HFF-Myc (cell line): ENCODE measurements at places on chromosomes 1 and 21.

- no peak for DNase-seq
Observed at GRCh38 chr1:169327875-169328274, 39.7 kb downstream of the NME7 start.

DNA sequence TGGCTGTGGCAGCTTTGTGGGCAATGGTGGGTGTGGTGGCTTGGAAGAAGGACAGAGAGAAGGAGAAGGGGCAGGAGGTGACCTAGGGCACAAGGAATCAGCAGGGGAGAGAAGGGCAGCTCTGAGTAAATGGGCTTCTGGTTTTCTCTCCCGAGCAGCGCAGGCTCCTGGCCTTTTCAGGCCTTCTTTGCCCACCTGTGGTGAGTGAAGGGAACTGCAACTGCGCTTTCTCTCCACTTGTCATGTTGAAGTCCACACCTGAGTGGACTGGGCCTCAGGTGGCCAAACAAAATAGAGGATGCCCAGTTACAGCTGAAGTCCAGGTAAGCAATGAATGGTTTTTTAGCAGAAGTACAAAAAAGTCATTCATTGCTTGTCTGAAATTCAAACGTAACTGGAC is 29.4 kb upstream of the KCNA10 start:
- DNase-seq: no peak

DNA sequence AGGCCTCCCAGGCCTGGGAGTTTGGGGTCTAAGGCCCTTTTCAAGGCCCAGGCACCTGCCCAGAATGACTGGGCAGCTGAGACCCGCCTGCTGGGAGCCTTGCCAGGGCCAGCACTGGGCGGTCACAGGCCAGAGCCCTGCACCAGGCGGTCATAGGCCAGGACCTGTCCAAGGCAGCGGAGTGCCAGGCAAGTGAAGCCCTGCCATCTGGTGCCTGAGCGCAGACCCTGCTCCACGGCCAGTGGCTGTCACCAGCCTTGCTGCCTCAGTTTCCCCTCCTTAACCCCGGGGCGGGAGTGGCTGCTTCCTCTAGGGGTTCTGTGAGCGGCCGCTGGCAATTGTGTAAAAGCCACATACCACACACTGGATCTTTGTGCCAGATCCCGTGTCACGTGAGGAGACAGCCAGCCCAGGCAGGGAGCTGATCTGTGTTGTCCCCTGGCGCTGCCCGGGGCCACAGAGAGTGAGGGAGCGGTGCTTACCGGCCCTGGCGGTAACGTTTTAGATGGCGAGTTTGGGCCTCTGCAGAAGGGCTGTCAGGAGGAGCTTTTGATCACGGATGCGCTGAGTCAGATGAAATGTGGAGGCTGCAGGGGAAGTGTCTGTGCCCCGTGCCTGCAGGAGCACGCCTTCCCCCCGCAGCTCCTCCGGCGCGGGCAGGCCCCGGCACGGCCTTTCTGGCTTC is 4.6 kb downstream of the COL18A1 start:
- no peak for DNase-seq

GRCh38 chr1:101008229-101008834 is 17.3 kb downstream of the DPH5 start:
- no peak for DNase-seq

GRCh38 chr1:91398291-91398690 is 6.3 kb downstream of the HFM1 start:
- no peak for DNase-seq

- DNase-seq: no peak
Observed at GRCh38 chr1:197799271-197799670, 24.0 kb upstream of the DENND1B start.

- no peak for DNase-seq
Observed at GRCh38 chr1:234835239-234835638, 225.3 kb upstream of the IRF2BP2 start.

DNA sequence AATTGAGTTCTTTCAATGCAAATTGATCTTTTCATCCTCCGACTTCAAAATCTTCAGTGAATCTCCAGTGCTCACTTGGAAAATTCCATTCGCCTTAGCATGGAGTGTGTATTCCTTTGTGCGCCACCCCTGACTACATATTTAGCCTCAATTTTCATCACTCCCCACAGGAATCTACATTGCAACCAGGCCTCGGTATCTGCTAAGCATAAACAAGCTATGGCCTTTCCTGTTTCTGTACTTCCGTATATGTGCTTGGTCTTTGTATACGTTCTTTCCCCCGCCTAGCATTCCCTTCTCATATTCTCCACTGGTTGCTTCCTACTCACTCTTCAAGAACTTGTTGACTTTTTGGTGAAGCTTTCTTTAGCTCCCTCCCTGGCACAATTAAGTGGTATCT is 470.8 kb downstream of the LMO4 start:
- DNase-seq: no peak

GRCh38 chr1:92754000-92754718 is 30.7 kb downstream of the EVI5 start:
- DNase-seq: peak; percentile 81

- DNase-seq: no peak
Observed at GRCh38 chr1:84370266-84370665, 28.0 kb upstream of the DNASE2B start.

DNA sequence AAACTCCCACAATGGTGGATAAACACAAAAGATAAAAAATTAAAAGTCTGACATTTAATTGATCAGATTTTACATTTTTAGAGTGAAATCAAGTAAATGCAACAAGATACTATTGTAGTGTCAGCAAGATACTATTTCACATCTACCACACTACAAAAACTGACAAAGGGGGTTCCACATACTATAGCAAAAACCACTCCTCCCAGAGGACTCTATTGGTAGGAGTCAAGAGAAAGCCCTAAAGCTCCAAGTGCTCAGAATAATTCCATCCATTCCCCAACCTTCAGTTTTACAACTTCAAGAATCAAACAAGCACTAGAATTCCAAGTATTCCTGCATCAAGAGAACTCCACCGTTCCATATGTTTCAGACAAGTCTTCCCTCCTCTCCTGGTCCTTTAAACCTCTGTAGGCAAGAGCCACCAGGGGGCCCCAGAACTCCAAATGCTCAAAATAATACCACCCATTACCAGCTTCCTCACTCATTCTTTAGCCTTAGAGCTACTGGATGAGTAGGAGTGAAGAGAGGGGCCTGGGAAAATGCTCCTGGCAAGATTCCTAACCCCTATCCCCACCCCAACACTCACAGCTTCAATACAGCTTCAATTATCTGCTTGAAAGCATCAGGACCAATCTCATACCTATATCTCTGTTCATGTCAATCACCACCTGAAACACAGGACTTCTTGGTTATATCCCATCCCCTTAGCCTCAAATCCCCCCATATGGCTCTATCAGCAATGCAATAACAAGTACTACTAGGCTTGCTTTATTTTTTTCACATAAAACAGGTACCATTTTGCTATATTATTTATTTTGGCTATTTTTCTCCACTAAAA is 9.9 kb downstream of the TOR1AIP2 start:
- no peak for DNase-seq

- no peak for DNase-seq
Observed at GRCh38 chr1:160214481-160215140, 9.4 kb downstream of the PEA15 start.

- DNase-seq: no peak
Observed at GRCh38 chr1:183733715-183734114, 71.2 kb upstream of the RGL1 start.

DNA sequence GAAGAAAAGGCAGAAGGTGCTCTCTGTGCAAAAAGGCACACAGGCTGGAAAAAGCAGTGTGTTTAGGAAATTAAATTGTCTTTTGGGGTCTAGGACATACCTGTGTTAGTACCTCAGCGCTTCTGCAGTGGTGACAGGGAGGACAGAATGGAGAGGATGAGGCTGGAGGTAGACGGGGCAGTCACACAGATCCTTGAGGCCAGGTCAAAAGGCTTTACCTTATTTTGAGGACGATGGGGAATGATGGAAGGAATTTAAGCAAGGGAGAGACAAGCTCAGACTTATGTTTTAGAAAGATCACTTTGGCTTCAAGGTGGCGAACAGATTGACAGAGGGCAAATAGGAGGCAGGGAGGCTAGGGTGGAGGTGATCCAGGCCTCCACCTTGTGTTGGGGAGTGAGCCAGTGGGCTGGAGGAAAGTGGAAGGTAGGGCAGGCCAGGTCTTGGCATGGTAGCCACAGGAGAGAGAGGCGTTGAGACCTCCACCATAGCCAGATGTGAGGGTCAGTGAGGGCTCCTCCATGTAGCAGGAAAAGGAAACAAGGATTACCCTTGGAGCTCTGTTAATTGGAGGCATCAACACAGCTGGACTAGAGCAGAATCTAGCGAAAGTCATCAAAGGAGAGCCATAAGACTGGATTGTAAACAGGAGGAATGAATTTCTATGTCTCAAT is 4.2 kb downstream of the CYP4B1 start:
- no peak for DNase-seq

DNA sequence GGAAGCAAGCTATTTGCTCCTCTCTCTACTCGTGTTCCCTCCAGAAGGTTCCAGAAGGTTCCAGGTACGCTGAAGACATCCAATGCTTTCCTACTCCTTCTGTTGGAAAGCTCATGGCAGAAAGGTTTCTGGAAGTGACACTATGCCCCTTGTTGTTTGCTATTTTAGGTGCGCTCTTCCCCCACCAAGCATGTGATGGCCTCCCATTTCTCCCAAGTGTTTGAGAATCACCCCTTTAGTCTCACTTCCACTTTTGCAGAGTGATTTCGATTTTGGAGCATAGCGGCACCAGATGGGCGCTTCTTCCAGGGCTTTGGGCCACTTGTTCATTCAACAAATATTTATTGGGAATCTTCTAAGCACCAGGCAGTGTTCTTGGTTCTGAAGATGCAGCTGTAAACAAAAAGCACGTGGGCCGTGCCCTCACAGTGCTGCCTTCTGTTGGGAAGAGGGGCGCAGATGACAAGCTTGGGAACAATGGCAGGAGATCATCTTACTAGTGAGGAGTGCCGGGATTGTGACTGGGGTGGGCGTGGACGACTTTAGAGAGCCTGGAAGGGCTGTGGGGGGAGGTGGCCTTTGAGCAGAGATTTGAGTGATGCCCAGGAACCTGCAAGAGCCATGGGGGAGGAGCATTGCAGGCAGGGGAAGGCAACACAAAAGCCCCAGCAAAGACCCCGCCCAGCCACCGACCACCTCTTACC is 43.0 kb upstream of the TARDBP start:
- DNase-seq: no peak

GRCh38 chr1:165173818-165174217 is 182.7 kb downstream of the LMX1A start:
- DNase-seq: no peak

GRCh38 chr1:4965346-4966075 is 311.1 kb downstream of the AJAP1 start:
- DNase-seq: no peak

DNA sequence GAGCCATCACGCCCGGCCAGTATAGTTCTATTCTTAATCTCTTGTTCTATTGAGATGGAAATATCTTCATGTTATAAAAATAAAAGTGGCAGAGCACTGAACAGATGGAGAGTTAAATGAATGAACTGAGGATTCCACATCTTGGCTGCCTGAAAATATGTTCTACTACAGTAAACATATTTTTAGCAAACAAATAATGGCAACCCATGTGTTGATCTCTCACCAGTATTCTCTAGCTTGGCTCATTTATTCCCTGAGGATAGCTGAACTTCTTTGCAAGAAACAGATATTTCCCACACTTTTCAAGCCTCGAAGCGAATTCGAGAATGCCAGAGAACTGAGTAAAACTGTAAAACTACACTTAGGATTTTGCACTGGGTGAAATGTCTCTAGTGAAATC is 58.9 kb downstream of the DIRAS3 start:
- DNase-seq: no peak

- no peak for DNase-seq
Observed at GRCh38 chr1:145730900-145731299, 11.6 kb downstream of the CD160 start.

DNA sequence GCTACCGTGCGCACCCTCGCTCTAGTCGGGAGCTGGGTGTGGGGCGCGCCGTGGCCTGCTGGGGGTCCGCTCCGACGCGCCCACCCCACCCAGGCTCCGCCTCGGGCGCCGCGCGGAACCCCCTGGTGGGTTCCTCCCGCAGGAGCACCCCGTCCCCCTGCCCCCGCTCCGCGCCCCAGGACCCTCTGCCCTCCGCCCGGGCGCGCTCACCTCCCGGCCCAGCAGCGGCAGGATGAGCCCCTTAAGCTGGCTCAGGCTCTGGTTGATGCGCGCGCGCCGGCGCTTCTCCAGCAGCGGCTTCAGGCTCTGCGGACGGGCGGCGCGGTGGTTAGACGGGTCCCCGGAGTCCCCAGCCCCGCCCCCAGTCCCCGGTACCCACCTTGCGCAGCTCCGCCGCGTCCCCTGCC is 319 bp downstream of the HES2 start:
- DNase-seq: no peak

- DNase-seq: no peak
Observed at GRCh38 chr21:40041446-40041845, 174.2 kb downstream of the PCP4 start.

GRCh38 chr1:210347112-210347511 is 18.4 kb downstream of the HHAT start:
- no peak for DNase-seq

- DNase-seq: no peak
Observed at GRCh38 chr1:180248731-180249681, 18.9 kb downstream of the LHX4 start.

DNA sequence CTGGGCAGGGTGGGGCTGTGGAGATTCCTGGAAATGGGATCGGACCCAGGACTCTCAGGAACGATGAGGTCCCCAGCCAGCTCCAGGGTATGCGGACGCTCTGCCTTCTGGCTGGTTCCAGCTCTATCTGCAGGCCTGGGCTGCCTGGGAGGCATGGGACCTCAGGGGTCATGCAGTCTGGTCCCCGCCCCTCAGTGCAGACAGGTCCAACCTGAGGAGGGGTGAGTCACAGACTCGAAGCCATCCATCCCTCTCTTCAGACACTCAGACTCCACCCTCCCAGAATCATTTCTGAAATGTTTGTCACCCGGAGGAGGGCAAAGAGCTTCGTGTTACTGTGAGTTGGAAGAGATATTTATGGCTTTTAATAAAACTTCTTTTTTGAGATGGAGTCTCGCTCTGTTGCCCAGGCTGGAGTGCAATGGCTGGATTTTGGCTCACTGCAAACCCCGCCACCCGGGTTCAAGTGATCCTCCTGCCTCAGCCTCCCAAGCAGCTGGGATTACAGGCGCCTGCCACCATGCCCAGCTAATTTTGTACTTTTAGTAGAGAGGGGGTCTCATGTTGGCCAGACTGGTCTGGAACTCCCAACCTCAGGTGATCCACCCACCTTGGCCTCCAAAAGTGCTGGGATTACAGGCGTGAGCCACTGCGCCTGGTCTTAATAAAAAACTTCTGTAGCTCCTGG is 5.9 kb upstream of the MYOM3 start:
- no peak for DNase-seq

DNA sequence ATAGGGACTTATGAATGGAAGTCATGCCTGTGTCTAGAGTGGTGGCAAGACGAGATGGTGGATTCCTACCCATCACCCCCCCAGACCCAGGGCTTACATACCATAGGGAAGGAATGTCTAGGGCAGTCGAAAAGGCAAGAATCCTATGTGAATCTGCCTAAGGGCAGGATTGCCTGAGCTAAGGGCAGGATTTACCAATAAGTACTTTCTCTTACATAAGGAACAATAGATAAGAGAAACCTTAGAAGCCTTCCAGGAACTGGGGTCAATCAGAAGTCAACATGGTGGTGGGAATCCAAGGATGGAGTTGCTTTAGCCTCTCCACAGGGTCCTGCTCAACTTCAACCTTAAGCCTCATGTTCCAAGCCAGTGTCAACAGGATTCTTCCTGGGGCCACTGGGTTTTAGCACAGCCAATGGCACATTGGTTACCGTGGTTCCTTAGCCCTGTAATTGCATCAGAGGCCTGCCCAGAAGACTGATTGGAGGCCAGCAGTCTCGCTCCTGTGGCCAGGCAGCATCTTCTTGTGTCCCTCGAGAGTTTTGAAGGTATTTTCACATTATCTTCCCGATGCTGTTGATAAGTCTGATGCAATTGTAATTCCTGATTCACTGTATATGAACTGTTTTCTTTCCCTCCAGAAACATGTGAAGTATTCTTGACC is 20.7 kb downstream of the BACE2 start:
- no peak for DNase-seq
